ENCODE measurements at places on chromosomes 11 and 22. TPM values are rescaled to one million over a fixed set of nuclear protein-coding genes. Genes with fewer than 3 reads are reported as not detected.

GRCh38 chr11:117900720-117901440 is 24.4 kb upstream of the FXYD6 start:
- peaks cover 5% of the 10 kb centered on the region for H3K4me1 ChIP-seq
- no peak overlapping the region for H3K4me3 ChIP-seq
- no peak overlapping the region for H3K27ac ChIP-seq
- H3K27me3 ChIP-seq = peaks cover 3% of the 10 kb centered on the region
- H3K36me3 ChIP-seq = no peaks in the 10 kb centered on the region
- DNase-seq = no peak

DNA sequence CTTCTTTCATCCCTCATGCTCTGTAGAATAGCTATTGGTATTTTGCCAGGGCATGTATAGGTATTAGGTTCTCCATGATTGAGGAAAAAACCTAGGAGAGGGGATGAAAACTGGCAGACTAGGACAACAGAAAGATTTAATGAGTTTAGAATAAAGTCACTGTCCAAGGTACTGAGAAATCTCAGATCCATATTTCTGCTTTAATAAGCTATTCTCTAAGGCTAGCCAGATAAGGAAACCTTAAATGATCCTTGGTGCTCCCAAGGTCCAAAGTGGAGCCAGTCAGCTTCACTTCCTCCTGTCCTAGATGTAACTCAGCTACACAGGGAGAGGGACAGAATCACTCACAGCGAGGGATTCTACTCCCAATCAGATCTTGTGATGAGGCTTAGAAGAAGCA is 13.7 kb upstream of the CSNK2A3 start:
- no peaks in the 10 kb centered on the region for H3K27me3 ChIP-seq
- no peaks in the 10 kb centered on the region for H3K36me3 ChIP-seq
- DNase-seq = no peak
- H3K27ac ChIP-seq = no peak overlapping the region

GRCh38 chr11:776561-777287 is 563 bp downstream of the GATD1 start:
- peak overlapping the region; percentile 81 for H3K27ac ChIP-seq
- no peaks in the 10 kb centered on the region for H3K27me3 ChIP-seq
- no peak for DNase-seq
- H3K36me3 ChIP-seq = peaks cover 27% of the 10 kb centered on the region
- peaks cover 19% of the 10 kb centered on the region for H3K4me1 ChIP-seq

The MYBPC3 gene
- not detected for total RNA-seq

DNA sequence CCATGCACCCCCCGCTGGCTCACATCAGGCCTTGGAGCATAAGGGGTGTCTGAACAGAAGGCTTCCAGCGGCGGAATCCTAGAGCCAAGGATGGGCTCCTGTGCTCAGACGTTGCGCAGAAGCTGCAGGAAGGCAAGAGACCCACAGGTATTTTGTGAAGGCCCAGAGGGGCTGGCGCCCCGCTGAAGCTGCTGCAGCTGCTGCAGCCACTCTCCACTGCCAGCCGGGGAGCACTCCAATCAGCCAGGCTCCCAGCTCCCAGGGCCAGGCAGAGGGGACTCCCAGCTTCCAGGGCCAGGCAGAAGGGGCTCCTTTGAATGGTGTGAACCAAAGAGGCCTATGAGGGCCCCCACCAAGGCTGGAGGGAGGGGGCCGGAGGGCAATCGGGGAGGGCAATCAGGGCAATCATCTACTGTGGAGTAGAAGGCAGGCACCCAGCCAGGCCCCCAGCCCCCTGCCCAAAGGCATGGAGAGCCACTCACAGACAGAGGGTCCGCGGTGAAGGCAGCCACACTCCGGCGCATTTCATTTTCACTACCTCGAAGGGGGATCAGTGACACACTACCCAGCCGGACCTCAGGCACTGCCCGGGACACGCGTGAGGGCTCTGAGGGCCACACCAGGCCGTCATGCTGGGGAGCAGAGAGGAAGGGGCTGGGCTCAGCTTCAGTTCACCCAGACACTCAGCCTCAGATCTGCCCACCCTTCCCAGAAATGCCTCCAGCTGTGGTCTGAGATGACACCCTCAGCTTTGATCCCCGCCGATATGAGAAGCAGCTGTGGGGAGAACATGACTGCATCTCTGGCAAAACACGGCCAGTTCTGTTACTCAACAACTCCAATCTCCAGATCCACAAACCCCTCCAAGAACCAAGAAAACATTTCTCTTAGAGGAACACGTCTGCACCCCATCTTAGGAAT is 11.6 kb upstream of the PDE2A start:
- peak overlapping the region; percentile 22 for H3K4me3 ChIP-seq
- H3K27ac ChIP-seq = peak overlapping the region; percentile 52
- peaks cover 49% of the 10 kb centered on the region for H3K36me3 ChIP-seq
- H3K27me3 ChIP-seq = no peaks in the 10 kb centered on the region

- no peaks in the 10 kb centered on the region for H3K27me3 ChIP-seq
- no peaks in the 10 kb centered on the region for H3K4me1 ChIP-seq
- no peak overlapping the region for H3K27ac ChIP-seq
- no peak for DNase-seq
- no peaks in the 10 kb centered on the region for H3K36me3 ChIP-seq
- no peak overlapping the region for H3K4me3 ChIP-seq
Measured at GRCh38 chr11:25980091-25980490, 351.8 kb upstream of the ANO3 start.

DNA sequence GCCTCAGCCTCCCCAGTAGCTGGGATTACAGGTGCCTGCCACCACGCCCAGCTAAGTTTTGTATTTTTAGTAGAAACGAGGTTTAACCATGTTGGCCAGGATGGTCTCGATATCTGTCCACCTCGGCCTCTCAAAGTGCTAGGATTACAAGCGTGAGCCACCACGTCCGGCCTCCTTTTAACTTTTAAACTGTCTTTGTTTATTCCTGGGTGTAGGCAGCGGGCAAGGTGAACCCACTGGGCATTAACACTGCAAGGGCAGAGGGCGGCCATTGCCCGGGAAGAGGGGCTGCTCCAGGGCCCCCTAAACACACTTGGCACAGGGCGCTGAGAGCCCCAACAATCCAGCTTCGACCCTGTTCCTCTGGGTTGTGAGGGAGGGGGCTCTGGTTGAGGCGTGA is 693.6 kb downstream of the BRD1 start:
- no peak overlapping the region for H3K27ac ChIP-seq
- DNase-seq = no peak
- H3K4me1 ChIP-seq = no peaks in the 10 kb centered on the region
- H3K27me3 ChIP-seq = no peaks in the 10 kb centered on the region
- no peaks in the 10 kb centered on the region for H3K36me3 ChIP-seq

The COA4 gene
- total RNA-seq = 99.9 TPM

DNA sequence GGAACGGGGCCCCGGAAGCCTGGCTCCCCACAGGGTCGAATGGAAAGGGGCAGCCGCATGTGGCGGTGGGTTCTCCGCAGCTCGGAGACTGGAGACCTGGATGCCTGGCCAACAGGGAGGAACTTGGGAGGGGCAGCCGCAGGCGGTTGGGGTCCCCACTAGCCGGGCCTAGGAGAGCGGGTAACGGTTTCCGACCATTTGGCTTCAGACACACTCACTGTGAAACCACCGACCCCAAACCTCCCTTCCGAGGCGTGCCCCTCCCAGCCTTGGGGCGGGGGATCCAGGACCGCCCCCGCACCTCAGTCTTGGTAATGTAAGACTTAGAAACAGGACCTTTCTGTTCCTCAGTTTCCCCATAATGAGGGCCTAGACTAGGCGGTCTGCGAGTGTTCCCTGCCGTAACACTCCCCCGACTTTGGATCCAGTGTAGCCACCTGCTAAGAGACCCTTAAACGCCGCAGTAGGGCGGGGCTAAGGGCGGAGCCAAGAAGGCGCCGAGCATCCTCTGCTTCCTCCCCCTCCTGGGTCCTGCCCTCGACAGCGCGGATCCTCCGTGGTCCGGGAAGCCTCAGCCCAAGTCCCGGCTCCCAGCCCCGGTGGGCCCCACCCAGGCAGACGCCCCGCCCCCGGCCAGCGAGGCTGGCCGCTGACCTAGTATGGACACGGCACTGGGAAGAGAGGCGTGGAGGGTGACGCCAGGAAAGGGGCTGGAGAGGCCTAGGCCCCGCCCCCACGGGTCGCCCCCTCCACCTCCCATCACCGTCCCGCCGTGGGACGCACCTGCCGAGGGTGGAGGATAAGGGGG is 1.8 kb upstream of the RASGRP2 start:
- no peaks in the 10 kb centered on the region for H3K27me3 ChIP-seq
- H3K27ac ChIP-seq = peak overlapping the region; percentile 88
- H3K36me3 ChIP-seq = peaks cover 20% of the 10 kb centered on the region
- H3K4me1 ChIP-seq = peaks cover 23% of the 10 kb centered on the region

The SNX32 gene
- 0.64 TPM for total RNA-seq

GRCh38 chr22:37112084-37112728 is 2.7 kb upstream of the TMPRSS6 start:
- no peak overlapping the region for H3K27ac ChIP-seq
- peaks cover 4% of the 10 kb centered on the region for H3K4me1 ChIP-seq
- H3K36me3 ChIP-seq = no peaks in the 10 kb centered on the region
- no peak overlapping the region for H3K4me3 ChIP-seq

- H3K4me1 ChIP-seq = peaks cover 13% of the 10 kb centered on the region
- H3K27me3 ChIP-seq = no peaks in the 10 kb centered on the region
- no peak overlapping the region for H3K27ac ChIP-seq
- no peaks in the 10 kb centered on the region for H3K36me3 ChIP-seq
Measured at GRCh38 chr11:6626971-6627761, 7.9 kb upstream of the TPP1 start.

GRCh38 chr22:34587357-34588356 is 478.3 kb upstream of the ISX start:
- DNase-seq = no peak
- no peaks in the 10 kb centered on the region for H3K27me3 ChIP-seq
- no peak overlapping the region for H3K4me3 ChIP-seq
- no peaks in the 10 kb centered on the region for H3K4me1 ChIP-seq
- H3K36me3 ChIP-seq = no peaks in the 10 kb centered on the region

DNA sequence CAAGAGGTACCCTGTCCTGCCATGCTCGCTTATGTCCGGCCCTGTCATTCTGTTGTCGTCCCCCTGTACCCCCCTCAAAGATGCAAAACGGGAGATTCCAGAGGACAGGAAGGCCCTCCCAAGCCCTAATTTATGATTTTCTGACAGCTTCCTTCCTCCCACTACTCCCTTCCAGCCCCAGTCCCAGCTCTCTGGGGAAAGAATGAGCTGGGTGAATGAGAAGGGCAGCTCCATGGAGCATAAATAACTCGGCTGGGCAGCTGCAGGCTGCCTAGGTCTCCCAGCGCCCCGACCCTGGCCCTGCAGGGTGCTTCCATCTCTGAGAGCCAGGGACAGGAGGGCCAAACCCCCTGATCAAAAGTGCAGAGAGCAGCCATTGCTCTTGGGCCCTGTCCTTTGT is 3.9 kb upstream of the EMID1 start:
- peak overlapping the region; percentile 51 for H3K27ac ChIP-seq
- peaks cover 27% of the 10 kb centered on the region for H3K4me1 ChIP-seq
- no peak overlapping the region for H3K4me3 ChIP-seq
- DNase-seq = no peak
- no peaks in the 10 kb centered on the region for H3K36me3 ChIP-seq

The KCNE3 gene
- total RNA-seq = not detected

- H3K27me3 ChIP-seq = no peaks in the 10 kb centered on the region
- H3K4me1 ChIP-seq = no peaks in the 10 kb centered on the region
- H3K27ac ChIP-seq = no peak overlapping the region
- no peaks in the 10 kb centered on the region for H3K36me3 ChIP-seq
Measured at GRCh38 chr11:122375687-122376399, 259.8 kb upstream of the BLID start.

The TPBGL gene
- total RNA-seq = 0.25 TPM

DNA sequence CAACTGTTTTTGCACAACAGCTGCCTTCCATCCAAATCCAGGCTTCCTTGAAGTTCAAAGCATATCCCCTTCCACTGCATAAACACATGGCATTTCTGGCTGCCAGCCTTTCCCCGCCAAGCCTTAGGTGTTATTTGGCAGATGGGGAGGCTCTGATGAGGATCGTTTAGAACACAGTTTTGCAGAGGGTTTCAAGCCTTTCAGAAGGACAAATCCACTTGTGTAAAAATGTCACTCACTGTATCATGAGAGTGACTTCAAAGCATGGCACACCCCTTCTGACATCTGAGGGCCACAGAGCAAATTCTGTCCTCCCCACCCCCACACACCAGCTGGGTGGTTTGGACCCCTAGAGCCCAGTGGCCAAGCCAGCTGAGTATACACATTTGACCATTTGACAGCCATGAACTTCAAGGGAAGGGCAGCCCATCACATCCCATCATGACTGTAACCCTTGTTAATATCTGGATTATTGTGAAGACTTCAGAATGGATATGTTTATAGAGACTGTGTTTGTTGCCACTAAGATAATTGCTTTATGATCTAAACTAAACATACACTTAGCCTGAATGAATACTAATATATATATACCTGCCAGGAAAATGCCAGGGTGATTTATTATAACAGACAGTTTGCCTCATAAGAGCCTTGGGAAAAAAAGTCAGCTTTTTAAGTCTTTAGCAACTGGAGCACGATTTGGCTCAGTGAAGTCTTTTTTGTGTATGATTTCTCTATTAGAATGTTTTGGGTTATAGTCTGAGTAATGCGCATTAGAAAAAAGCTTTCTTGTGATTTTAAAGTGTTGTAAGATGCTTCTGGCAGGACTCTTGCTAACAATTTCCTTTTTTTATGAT is 31.9 kb downstream of the FBLN1 start:
- H3K36me3 ChIP-seq = no peaks in the 10 kb centered on the region
- H3K27me3 ChIP-seq = no peaks in the 10 kb centered on the region
- DNase-seq = no peak

GRCh38 chr22:17951315-17951714 is 73.0 kb downstream of the MICAL3 start:
- H3K27me3 ChIP-seq = no peaks in the 10 kb centered on the region
- no peak overlapping the region for H3K4me3 ChIP-seq
- H3K27ac ChIP-seq = no peak overlapping the region
- no peak for DNase-seq
- peaks cover 2% of the 10 kb centered on the region for H3K4me1 ChIP-seq

GRCh38 chr11:33699515-33700062 is 1.0 kb downstream of the C11orf91 start:
- H3K27ac ChIP-seq = peak overlapping the region; percentile 8
- H3K27me3 ChIP-seq = peaks cover 31% of the 10 kb centered on the region
- H3K4me3 ChIP-seq = peak overlapping the region; percentile 61
- H3K36me3 ChIP-seq = no peaks in the 10 kb centered on the region
- DNase-seq = no peak

DNA sequence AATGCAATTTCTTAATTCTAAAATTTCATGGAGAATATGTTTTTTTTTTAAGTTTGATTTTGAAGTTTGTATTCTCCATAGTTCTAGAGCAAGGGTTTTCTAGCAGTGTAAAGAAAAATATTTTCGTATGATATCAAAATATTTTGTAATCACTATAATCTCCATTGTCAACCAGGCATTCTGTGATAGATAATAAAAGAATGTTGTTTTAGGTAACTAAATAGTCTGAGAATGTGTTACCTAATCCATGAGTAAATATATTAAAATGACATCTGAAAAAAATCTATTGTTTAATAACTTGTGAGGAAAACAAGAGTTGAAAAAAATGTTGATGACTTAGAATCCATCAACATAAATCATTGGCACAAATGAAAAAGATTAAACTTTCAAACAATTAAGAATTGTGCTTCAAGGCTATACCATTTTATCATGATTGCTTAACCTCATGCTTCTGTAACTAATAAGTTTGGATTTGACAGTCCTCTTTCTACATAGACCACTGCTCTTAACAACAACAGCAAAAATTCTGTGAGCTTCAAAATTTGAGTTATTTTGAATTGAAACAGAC is 2211.8 kb downstream of the LRRC4C start:
- no peak overlapping the region for H3K27ac ChIP-seq
- no peak for DNase-seq
- no peak overlapping the region for H3K4me3 ChIP-seq
- no peaks in the 10 kb centered on the region for H3K27me3 ChIP-seq
- no peaks in the 10 kb centered on the region for H3K4me1 ChIP-seq

- H3K36me3 ChIP-seq = no peaks in the 10 kb centered on the region
- DNase-seq = no peak
- no peak overlapping the region for H3K27ac ChIP-seq
- H3K27me3 ChIP-seq = peaks cover 2% of the 10 kb centered on the region
Measured at GRCh38 chr11:122430490-122430889, 225.0 kb upstream of the UBASH3B start.
